ENCODE measurements at places on chromosomes 11 and 22.

GRCh38 chr11:126487711-126488110 lies 132.2 kb downstream of the ST3GAL4 start:
- H3K27ac ChIP-seq, result no peak overlapping the region
- H3K27me3 ChIP-seq, result peaks cover 2% of the 10 kb centered on the region
- H3K4me1 ChIP-seq, result no peaks in the 10 kb centered on the region
- no peaks in the 10 kb centered on the region for H3K36me3 ChIP-seq
- H3K4me3 ChIP-seq, result no peak overlapping the region

DNA sequence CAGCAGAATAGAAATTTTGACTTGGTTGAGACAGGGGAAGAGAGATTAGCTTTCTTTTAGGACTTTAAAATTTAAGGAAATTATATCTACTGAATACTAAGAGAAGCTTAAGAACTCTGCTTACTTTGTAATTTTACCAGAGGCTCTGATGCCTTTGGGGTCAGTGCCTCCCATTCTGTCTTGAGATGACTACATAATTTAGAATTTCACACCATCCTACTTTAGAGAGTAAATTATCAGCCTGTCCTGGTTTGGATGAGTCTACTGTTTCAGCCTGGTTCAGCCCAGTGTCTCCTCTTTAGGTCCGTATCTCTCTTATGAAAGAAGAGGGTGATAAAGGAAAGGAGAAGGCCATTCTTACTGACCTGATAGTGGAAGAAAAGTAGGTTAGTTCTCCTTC lies 9.8 kb downstream of the NUCB2 start:
- H3K36me3 ChIP-seq, result peaks cover 50% of the 10 kb centered on the region
- DNase-seq, result no peak

DNA sequence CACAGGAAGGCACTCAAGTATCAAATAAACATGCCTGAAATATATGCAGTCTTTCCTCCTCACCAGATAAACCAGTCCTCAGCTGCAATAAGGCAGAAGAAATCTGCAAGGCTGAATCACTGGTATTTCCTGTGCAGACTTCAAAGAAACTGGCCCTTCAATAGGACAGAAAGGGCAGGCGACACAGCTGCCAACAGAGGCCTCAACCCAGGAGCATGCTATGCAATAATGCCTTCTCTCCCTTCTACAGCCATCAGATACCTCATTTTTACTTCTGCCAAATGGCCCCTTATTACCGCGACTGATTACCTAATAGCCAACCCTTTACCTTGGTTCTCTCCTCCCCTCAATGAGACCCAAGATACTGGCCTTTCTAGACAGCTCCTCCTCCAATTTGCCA lies 8.0 kb downstream of the NUMA1 start:
- no peak overlapping the region for H3K4me3 ChIP-seq
- no peak for DNase-seq
- H3K4me1 ChIP-seq, result peaks cover 73% of the 10 kb centered on the region
- no peaks in the 10 kb centered on the region for H3K27me3 ChIP-seq
- peaks cover 62% of the 10 kb centered on the region for H3K36me3 ChIP-seq

GRCh38 chr11:45337583-45338360 lies 51.6 kb upstream of the SYT13 start:
- H3K27ac ChIP-seq, result no peak overlapping the region
- no peak overlapping the region for H3K4me3 ChIP-seq
- no peaks in the 10 kb centered on the region for H3K36me3 ChIP-seq
- H3K27me3 ChIP-seq, result peaks cover 5% of the 10 kb centered on the region

DNA sequence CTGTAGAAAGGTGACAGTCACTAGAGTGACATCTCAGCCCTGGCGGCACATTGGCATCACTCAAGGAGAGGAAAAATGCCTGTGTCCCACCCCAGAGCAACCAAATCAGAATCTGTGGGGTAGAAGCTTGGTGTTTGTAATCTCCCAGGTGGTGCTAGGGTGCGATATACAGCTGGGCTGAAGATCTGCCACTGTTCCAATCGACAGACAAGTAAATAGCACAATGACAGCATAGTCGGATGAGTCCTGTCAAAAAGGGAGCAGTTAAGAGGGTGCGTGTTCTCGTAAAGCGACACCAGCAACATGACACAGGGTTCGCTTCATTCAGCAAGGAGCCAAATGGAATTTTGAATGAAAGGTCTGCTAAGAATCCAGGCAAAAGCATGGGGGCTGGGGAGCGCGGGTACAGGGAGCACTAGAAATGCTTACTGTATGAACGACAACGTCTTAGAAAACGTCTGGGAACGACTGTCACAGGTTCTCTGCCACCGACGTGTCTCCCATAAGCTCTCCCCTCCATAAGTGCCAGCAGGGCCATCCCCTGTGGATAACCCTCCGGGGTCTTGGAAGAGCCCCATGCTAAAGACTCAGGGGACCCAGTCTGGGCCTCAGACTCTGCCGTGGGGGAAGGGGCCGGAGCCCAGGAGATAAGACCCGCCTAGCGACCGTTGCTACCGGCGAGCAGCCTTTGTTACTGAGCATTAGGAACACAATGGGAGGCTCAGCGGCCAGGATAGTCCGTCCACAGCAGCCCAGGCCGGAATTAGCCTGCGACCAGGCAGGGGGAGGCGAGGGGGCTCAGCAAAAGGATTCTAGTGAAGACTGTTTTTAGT lies 20.8 kb downstream of the ADA2 start:
- no peaks in the 10 kb centered on the region for H3K4me1 ChIP-seq
- no peak for DNase-seq
- H3K27me3 ChIP-seq, result no peaks in the 10 kb centered on the region
- H3K36me3 ChIP-seq, result peaks cover 5% of the 10 kb centered on the region
- no peak overlapping the region for H3K4me3 ChIP-seq

- H3K4me1 ChIP-seq, result peaks cover 12% of the 10 kb centered on the region
- no peak overlapping the region for H3K4me3 ChIP-seq
- no peak for DNase-seq
- H3K27ac ChIP-seq, result no peak overlapping the region
- H3K36me3 ChIP-seq, result no peaks in the 10 kb centered on the region
Observed at GRCh38 chr11:110362971-110363509, 66.6 kb upstream of the RDX start.

DNA sequence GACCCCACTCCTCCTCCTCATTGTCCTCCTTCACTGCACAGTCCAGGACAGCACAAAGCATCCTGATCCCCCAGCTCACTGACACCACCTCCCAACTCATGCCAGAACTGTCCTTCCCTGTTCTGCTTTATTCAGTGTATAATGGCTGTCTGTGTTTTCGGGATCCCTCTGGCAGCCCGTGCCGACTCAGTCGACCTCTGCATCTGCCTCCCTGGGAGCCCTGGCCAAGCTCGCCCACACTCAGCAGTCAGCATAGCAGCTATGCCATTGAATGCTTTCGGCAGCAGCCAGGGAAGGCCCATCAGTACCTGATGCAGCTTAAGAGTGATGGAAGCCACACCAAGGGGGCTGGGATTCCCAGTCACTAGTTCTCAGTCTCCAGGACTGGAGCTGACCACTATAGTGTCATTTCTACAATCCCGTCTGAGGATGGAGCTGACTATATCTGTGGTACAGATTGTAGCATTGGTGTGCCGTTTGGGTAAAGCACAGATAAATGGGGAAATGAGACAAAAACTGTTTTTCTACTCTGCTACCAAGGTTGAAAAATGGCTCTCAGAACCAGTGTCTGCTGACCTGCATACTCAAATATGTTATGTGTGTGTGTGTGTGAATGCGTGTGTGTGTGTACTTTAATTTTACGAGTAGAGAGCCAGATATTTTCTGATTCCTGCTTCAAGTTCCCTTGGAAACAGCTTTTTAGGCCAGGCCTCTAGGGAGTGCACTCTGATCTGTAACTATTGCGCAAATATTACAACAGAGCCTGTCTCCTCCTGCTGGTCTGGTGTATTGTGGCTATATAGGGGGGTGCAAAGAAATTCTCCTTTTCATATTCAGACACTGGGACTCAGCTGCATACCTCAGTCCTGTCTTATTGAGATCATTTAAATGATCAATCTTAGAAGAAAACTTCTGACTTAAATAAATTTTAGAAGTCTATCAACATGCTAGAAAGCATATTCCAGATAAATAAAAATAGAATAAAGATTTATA lies 78.8 kb upstream of the TOP3B start:
- H3K36me3 ChIP-seq, result no peaks in the 10 kb centered on the region
- no peak for DNase-seq
- H3K27me3 ChIP-seq, result peaks cover 27% of the 10 kb centered on the region
- no peak overlapping the region for H3K27ac ChIP-seq
- H3K4me1 ChIP-seq, result peaks cover 4% of the 10 kb centered on the region
- no peak overlapping the region for H3K4me3 ChIP-seq

DNA sequence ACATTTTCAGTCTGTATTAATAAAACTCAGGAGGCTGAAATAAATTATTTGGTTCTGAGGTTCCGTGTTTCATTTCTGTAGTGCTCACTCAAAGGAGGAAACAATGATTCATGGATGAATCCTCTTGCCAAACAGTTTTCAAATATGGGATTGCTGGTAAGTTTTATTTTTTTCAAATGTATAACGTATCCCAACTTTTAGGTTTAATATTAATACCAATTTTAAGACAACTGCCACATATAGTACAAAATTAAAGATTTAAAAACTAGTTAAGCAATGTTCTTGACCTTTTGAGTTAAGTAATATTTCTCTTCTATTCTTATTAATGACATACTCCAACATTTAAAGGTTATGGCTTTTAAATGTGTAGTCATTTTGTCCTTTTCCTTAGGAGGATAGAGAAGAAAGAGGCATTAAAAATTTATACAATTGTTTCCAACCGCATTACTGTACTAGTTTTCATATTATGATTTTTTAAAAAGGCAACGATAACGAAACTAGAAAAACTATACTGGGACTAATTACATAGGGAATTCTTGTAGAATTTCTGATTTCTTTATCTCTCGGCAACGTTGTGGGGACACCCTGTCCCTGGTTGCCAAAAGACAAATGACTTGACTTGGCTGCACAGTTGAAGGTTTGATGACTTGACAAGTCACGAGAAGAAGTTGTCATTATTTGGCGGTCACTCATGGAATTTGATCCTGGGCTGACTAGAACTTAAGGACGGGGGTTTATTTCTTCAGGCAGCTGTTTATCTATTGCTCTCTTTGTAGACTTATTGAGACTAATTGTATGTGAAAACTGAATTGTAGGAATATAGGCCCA lies 69.1 kb upstream of the ADSL start:
- peaks cover 31% of the 10 kb centered on the region for H3K4me1 ChIP-seq
- H3K27ac ChIP-seq, result no peak overlapping the region
- H3K27me3 ChIP-seq, result no peaks in the 10 kb centered on the region
- no peak overlapping the region for H3K4me3 ChIP-seq
- DNase-seq, result no peak
- peaks cover 53% of the 10 kb centered on the region for H3K36me3 ChIP-seq

DNA sequence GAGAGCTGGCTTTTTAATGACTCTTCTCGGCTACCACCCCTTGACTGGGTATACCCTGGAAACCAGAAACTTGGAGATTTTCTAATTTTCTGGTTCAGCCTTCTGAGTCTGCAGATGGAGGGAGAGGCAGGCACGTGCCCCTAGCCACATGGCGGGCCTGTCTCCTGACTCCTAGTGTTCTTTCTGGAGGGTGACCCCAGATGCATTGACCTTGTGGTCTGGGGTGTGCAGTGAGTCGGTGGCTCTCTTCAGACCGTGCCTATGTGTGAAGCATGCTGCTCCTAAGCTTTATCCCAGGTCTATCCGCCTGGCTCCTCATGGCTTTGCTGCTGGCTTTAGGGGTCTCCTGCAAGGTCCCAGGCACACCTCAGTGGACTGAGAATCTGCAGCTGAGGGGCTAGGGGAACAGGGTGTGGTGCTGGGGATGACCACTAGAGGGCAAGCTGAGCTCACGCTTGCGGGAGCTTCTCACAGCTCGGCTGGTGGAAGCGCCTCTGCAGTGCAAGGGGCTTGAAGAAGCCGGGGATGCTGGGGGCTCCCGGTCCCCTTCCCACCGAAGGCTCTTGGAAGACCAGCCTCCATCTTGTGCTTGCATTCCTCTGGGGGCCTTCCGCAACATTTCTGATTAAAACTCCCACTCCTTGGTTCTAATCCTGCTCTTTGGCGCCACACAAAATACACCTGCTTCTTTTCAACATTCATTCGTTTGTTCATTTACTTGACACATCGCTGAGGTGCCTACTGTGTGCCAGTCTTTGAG lies 51.8 kb downstream of the OTOG start:
- no peak overlapping the region for H3K4me3 ChIP-seq
- H3K27ac ChIP-seq, result no peak overlapping the region
- no peaks in the 10 kb centered on the region for H3K36me3 ChIP-seq
- no peaks in the 10 kb centered on the region for H3K27me3 ChIP-seq
- DNase-seq, result peak; percentile 69

DNA sequence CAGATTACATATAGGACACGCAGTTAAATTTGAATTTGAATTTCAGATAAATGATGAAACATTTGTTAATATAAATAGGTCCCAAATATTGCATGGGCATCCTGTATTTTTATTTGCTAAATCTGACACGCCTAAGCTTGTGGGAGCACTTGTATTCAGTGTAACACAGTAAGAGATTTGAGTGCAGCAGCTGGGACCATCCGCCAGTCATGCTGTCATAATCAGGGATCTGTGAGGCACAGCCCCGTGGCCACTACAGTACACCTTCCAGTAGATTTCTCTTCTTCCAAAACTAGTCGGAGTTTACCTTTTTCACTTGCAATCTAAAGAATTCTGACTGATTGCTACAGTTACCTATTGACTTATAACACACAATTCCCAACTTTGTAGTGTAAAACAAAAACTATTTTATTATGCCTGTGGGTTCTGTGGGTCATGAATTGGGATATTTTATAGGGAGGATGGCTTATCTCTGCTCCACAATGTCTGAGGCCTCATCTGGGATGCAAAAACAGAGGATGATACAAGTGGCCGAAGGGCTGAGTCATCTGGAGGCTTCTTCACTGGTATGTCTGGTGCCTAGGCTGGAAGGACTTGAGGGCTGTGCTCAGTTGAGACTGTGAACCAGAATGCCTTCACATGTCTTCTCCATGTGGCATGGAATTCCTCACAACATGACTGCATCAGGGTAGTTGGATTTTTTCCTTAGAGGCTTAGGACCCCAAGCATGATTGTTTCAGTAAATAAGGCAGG lies 74.1 kb downstream of the PRSS23 start:
- no peaks in the 10 kb centered on the region for H3K4me1 ChIP-seq
- H3K36me3 ChIP-seq, result no peaks in the 10 kb centered on the region
- H3K4me3 ChIP-seq, result no peak overlapping the region

DNA sequence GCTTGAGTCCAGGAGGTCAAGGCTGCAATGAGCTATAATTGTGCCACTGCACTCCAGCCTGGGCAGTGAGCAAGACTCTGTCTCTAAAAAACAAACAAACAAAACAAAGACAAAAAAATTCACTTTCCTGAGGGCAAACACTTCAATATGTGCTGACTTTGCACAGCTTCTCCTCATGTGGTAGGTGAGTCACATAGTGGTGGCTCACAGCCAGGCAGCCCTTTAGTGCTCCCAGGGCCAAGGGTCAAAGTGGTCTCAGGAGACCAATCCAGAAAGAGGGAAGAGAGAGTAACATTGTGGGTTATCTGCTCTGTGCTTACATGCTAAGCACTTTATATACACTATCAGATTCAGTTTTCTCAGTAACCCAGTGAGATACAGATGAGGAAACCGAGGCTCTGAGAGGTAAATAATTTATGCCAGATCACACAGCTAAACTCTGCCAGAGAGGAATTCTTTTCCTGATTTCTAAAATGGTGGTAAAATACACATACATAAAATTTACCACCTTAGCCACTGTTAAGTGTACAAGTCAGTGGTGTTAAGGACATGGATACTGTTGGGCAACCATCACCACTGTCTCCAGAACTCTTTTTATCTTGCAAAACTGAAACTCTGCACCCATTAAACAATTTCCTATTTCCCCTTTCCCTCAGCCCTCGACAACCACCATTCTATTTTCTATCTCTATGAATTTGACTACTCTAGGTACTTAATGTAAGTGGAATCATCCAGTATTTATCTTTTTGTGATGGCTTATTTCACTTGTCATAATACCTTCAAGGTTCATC lies 231.7 kb upstream of the NARS2 start:
- no peak overlapping the region for H3K4me3 ChIP-seq
- no peak for DNase-seq
- no peaks in the 10 kb centered on the region for H3K36me3 ChIP-seq
- no peaks in the 10 kb centered on the region for H3K4me1 ChIP-seq
- H3K27me3 ChIP-seq, result no peaks in the 10 kb centered on the region

Data from activated CD4-positive, alpha-beta memory T cell treated with anti-CD3 and anti-CD28 coated beads, Interleukin-2, amount 10 ng/mL, durations not matched to agents 7 days and 5 days (primary cell).